CD4-positive, alpha-beta T cell (primary cell): ENCODE measurements at places on chromosomes 4 and X.

- no peaks in the 10 kb centered on the region for H3K27me3 ChIP-seq
- H3K4me3 ChIP-seq: no peak overlapping the region
- DNase-seq: no peak
- no peak overlapping the region for H3K27ac ChIP-seq
- no peaks in the 10 kb centered on the region for H3K4me1 ChIP-seq
- no peaks in the 10 kb centered on the region for H3K36me3 ChIP-seq
Observed at GRCh38 chr4:106854569-106855351, 181.4 kb downstream of the DKK2 start.

GRCh38 chr4:124686279-124686678 lies 26.3 kb downstream of the ANKRD50 start:
- H3K4me3 ChIP-seq: no peak overlapping the region
- H3K36me3 ChIP-seq: no peaks in the 10 kb centered on the region
- DNase-seq: no peak
- no peaks in the 10 kb centered on the region for H3K4me1 ChIP-seq

DNA sequence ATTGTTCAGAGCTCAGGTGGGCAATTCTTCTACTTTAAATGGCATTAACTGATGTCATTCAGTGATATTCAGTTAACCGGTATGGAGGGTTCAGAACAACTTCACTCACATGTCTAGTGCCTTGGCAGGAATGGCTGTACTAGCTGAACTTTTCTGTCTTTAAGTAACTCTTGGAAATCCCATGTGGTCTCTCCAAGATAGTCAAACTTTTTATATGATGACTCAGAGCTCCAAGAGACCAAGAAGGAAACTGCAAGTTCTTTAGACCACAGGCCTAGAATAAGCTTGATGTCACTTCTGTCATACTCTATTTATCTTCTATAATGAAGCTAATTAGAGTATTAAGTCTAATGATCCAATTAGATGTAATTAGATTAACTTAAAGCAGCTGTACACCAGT lies 24.9 kb downstream of the LHFPL1 start:
- no peak for DNase-seq
- no peaks in the 10 kb centered on the region for H3K4me1 ChIP-seq
- no peaks in the 10 kb centered on the region for H3K27me3 ChIP-seq
- no peak overlapping the region for H3K27ac ChIP-seq
- H3K4me3 ChIP-seq: no peak overlapping the region

DNA sequence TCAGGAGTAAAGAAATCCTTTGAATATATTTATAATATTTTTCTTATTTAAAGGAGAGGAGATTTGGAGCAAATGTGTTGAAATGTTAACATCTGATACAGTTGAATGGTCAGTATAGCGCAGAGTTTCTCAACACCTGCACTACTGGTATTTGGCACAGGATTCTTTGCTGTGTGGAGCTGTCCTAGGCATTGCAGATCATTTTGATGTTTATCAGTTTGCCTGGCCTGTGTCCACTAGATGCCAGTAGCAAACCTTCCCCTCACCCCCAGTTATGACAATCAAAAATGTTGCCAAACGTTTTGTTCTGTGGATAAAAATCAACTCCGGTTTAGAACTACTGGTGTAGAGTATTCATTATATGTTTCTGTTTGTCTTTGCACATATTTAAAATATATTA lies 765.3 kb upstream of the SLIT2 start:
- H3K27ac ChIP-seq: no peak overlapping the region
- no peaks in the 10 kb centered on the region for H3K27me3 ChIP-seq
- H3K4me3 ChIP-seq: no peak overlapping the region
- no peaks in the 10 kb centered on the region for H3K4me1 ChIP-seq
- H3K36me3 ChIP-seq: no peaks in the 10 kb centered on the region
- no peak for DNase-seq

GRCh38 chr4:77203380-77204197 lies 46.6 kb downstream of the CCNG2 start:
- peaks cover 4% of the 10 kb centered on the region for H3K4me1 ChIP-seq
- no peak overlapping the region for H3K4me3 ChIP-seq
- no peaks in the 10 kb centered on the region for H3K36me3 ChIP-seq
- H3K27me3 ChIP-seq: no peaks in the 10 kb centered on the region

DNA sequence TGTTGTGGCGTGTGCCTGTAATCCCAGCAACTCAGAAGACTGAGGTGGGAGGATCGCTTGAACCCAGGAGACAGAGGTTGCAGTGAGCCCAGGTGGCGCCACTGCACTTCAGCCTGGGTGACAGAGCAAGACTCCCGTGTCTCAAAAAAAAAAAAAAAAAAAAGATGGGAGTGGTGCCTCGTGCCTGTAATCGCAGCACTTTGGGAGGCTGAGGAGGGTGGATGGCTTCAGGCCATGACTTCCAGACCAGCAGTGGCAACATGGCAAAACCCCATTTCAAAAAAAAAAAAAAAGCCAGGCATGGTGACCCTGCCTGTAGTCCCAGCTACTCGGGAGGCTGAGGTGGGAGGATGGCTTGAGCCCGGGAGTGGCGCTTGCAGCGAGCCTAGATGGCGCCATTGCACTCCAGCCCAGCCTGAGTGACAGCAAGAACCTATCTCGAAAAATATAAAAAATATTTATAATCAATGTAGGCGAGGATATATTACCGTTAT lies 27.0 kb downstream of the EIF2S3 start:
- peak overlapping the region; percentile 14 for H3K4me3 ChIP-seq
- no peak overlapping the region for H3K27ac ChIP-seq
- DNase-seq: peak; percentile 37
- H3K27me3 ChIP-seq: no peaks in the 10 kb centered on the region
- H3K36me3 ChIP-seq: peaks cover 11% of the 10 kb centered on the region

DNA sequence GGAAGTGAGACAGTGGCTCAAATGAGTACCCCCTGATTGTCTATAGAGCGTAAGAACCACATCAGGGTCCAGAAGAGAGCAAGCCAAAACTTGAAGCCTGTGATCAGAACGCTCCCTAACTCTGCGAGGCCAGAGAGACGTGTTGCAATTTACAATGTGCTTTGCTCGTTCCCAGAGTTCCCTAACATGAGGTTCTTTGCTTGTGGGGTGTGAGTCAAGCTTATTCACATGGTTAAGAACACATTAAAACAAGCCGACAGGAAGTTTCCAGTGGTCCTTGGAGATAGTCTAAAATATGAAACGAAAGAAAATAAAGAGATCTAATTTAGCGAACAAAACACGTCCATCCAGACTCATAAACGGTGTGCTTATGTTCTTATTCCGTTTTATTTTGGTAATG lies 702.3 kb downstream of the TRIML1 start:
- no peak overlapping the region for H3K27ac ChIP-seq
- no peaks in the 10 kb centered on the region for H3K27me3 ChIP-seq
- no peak overlapping the region for H3K4me3 ChIP-seq

DNA sequence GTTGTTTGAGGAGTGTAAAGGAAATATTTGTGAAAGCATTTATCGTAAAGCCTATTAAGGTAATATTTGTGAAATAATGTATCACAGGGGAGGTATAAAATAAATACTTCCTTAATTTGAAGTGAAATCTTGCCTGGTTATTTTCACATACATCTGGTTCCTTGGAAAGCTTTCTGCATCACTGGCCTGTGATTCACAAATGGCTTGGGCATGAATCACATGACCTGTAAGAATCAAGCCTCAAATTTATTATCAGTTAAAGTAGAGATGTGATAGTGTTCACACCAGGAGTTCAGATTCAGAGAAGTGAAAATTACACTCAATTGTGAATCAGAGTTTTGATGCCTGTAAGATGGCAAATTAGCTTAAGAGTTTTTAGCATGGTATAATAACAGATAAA lies 1911.4 kb downstream of the STIM2 start:
- H3K27me3 ChIP-seq: no peaks in the 10 kb centered on the region
- H3K4me3 ChIP-seq: no peak overlapping the region
- DNase-seq: no peak
- H3K4me1 ChIP-seq: no peaks in the 10 kb centered on the region
- no peaks in the 10 kb centered on the region for H3K36me3 ChIP-seq

- H3K27ac ChIP-seq: no peak within 1 kb of the TSS
- H3K36me3 ChIP-seq: peaks cover 21% of the 10 kb centered on the region
- H3K27me3 ChIP-seq: peaks cover 4% of the 10 kb centered on the region
- H3K4me3 ChIP-seq: peak within 1 kb of the TSS; percentile 57
Observed at GRCh38 chr4:56505269-56506130, at the start of gene ARL9. ARL9 (plus strand) TSS chr4:56505791; CDS start chr4:56505863, 72 bp downstream.

GRCh38 chr4:129167640-129168260 lies 71.8 kb downstream of the C4orf33 start:
- no peak for DNase-seq
- no peak overlapping the region for H3K4me3 ChIP-seq
- no peaks in the 10 kb centered on the region for H3K36me3 ChIP-seq
- H3K4me1 ChIP-seq: no peaks in the 10 kb centered on the region

DNA sequence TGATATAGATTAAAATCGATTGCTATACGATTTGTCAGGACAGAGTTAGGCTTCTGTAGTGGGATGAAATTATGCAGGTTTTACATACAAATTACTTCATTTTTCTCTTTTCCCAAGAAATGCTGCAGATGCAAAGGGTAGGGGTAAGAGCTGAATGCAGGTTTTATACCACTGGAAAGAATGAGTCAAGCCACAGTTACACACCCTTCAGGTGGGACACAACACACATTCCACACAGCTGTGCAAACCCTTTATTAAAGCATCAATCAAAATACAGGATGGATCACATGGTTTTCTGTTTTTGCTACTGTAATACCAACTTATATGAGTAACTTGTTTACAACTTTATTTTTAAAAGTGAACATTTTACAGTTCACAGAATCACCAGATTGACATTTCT lies 39.8 kb downstream of the MFAP3L start:
- no peak for DNase-seq
- H3K27me3 ChIP-seq: no peaks in the 10 kb centered on the region
- no peak overlapping the region for H3K4me3 ChIP-seq
- no peaks in the 10 kb centered on the region for H3K4me1 ChIP-seq
- H3K36me3 ChIP-seq: no peaks in the 10 kb centered on the region
- H3K27ac ChIP-seq: no peak overlapping the region

- no peaks in the 10 kb centered on the region for H3K27me3 ChIP-seq
- H3K4me1 ChIP-seq: peaks cover 15% of the 10 kb centered on the region
Observed at GRCh38 chrX:20265726-20266681, 705 bp downstream of the RPS6KA3 start.

GRCh38 chrX:41064018-41064417 lies 21.2 kb upstream of the USP9X start:
- no peak overlapping the region for H3K4me3 ChIP-seq
- DNase-seq: no peak
- H3K4me1 ChIP-seq: no peaks in the 10 kb centered on the region

DNA sequence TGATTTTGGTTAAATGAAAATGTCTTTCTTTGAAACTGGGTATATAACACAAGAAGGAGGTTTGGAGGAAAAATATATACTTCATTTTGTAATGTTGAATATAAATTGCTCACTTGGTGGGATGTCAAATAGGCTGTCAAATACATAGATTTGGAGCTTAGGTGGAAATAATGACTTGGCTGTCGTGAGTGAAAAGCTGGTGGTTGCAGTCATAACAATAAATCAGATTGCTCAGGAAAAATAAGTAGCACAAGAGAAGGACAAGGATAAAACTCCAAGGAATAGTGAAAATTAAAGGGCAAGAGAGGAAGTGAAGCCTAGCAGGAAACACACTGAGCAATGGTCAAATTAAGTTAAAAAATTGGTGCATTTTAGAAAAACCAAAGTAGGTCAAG lies 253.0 kb upstream of the ANKRD50 start:
- no peak for DNase-seq
- no peaks in the 10 kb centered on the region for H3K27me3 ChIP-seq
- H3K4me1 ChIP-seq: no peaks in the 10 kb centered on the region
- H3K36me3 ChIP-seq: no peaks in the 10 kb centered on the region
- H3K4me3 ChIP-seq: no peak overlapping the region

DNA sequence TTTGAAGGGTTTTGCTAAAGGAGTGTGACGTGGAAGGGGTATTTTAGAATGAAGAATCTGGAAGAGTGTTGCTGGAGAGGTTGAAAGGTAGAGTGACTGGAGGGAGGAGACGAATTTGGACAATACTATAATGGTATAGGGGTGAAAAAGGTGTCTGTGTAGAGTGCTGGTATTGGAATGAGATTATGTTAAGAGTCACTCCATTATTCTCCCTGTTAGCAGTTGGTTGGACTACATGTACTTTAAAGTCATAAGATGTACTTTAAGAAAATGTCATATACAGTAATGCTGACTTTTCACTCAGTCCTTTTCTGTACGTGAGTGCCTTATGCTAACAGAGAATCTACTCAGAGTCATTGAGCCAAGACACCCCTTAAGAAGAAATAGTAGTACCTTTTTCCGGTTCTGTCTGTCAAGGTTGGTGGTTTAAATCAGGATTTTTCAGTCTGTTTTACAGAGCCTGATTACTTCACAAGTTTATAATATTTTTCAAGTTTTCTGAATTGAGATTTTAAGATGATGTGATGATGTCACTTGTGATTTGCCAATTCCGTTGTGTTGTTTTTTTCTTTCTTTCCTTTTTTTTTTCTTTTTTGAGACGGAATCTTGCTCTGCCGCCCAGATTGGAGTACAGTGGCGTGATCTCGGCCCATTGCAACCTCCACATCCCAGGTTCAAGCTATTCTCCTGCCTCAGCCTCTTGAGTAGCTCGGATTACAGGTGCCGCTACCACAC lies 56.6 kb downstream of the WWC2 start:
- H3K27me3 ChIP-seq: no peaks in the 10 kb centered on the region
- H3K27ac ChIP-seq: no peak overlapping the region
- H3K36me3 ChIP-seq: no peaks in the 10 kb centered on the region
- no peak for DNase-seq
- no peaks in the 10 kb centered on the region for H3K4me1 ChIP-seq

GRCh38 chr4:113823291-113823659 lies 61.7 kb upstream of the CAMK2D start:
- H3K27me3 ChIP-seq: no peaks in the 10 kb centered on the region
- peaks cover 11% of the 10 kb centered on the region for H3K4me1 ChIP-seq
- no peak overlapping the region for H3K27ac ChIP-seq
- H3K36me3 ChIP-seq: no peaks in the 10 kb centered on the region

- peaks cover 11% of the 10 kb centered on the region for H3K27me3 ChIP-seq
- H3K36me3 ChIP-seq: no peaks in the 10 kb centered on the region
- H3K4me3 ChIP-seq: no peak overlapping the region
- DNase-seq: no peak
- H3K27ac ChIP-seq: no peak overlapping the region
Observed at GRCh38 chr4:99610605-99611175, 36.1 kb downstream of the MTTP start.

- H3K36me3 ChIP-seq: no peaks in the 10 kb centered on the region
- H3K27me3 ChIP-seq: no peaks in the 10 kb centered on the region
- H3K4me3 ChIP-seq: no peak overlapping the region
- no peak overlapping the region for H3K27ac ChIP-seq
- H3K4me1 ChIP-seq: no peaks in the 10 kb centered on the region
Observed at GRCh38 chrX:120090208-120090607, 12.7 kb upstream of the RHOXF2B start.

- H3K27me3 ChIP-seq: no peaks in the 10 kb centered on the region
- no peak overlapping the region for H3K4me3 ChIP-seq
- no peaks in the 10 kb centered on the region for H3K36me3 ChIP-seq
Observed at GRCh38 chr4:95728145-95728544, 111.7 kb upstream of the PDHA2 start.

DNA sequence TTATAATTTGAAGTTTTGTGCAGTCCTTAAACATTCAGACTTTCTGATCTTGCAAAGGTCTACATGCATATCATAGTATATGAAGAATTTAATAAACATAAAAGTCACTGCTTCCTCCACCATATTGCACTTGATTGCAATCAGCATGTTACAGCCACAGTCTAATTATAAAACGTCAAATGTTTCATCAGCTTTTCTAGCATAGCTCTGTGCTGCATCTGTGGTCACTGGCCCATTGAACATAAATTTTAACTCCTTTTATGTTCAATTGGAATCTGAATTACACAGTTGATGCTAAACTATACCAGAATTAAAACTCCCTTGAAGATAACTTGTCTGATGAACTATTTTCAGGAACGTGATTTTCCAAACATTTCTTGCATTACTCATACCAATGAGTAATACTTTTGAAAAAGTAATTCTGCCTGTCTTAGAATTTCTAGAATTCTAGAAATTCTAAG lies 329.1 kb downstream of the GALNTL6 start:
- no peak for DNase-seq
- no peaks in the 10 kb centered on the region for H3K4me1 ChIP-seq
- no peaks in the 10 kb centered on the region for H3K36me3 ChIP-seq
- no peak overlapping the region for H3K4me3 ChIP-seq
- no peaks in the 10 kb centered on the region for H3K27me3 ChIP-seq
- H3K27ac ChIP-seq: no peak overlapping the region
